ENCODE measurements at places on chromosomes 1 and 21.

DNA sequence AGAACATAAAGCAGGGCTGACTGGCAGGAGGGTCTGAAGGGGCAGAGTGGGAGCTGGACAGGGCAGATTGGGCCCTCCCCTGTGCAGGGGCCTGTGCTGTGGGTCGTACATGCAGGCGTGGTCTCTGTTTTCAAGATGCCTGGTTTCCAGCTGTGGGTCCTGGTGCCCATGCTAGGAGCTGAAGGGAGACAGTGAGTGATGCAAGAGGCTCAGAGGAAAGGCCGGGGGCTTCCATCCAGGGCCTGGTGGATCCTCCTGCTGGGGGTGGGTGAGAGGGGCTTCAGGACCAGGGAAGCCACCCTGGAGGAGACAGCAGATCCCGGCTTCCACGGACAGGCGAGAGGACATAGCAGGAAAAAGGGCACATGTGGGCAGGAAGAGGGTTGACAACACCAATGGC lies 349.0 kb upstream of the VAMP3 start:
- DNase-seq = no peak

DNA sequence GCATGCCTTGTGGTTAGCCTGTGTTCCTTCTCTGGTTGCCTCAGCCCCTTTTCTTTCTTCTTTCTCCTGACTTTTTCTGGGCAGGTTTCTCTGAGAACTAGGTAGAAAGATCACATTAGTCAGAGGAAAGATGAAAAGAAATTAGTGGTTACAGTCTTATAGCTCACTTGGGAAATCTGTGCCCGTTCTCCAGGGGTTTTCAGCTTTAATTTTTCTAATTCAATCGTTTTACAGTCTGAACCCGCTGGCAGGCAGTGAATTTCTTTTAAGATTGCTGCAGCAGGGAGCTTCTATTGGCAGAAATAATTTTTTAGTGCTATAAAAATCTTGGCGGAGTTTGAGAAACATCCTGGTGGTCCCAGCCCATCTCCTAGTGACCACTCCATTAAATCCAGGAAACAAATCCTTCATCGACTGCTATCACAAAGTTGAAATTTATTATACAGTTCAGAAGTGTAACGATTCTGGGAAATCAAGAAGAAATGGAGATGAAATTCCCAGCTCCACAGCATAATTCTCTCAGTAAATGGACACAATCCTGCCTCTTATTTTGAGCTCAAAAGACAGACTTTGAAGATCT lies 113.1 kb downstream of the PCP4 start:
- no peak for DNase-seq

- DNase-seq = no peak
Measured at GRCh38 chr1:166136699-166137401, 30.0 kb downstream of the FAM78B start.

- DNase-seq = no peak
Measured at GRCh38 chr21:43935711-43936110, 70.7 kb downstream of the AGPAT3 start.

DNA sequence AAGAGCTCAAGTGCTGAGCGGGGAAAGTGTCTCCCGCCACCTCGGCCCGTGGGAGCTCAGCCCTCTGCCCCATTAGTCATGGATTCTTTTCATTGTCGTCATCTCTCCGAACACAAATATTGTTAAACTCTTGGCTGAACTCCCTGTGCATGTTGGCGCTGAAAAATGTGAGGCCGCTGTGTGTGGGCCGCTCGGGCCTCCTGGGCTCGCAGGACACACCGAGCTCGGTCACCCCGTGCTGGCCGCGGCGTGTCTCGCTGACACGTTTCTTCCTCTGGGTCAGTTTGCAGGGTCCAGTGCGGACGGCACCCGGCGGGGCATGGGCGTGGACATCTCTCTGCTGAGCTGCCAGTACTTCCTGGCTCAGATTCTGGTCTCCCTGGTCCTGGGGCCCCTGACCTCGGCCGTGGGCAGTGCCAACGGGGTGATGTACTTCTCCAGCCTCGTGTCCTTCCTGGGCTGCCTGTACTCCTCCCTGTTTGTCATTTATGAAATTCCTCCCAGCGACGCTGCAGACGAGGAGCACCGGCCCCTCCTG lies 25.6 kb downstream of the SLC45A1 start:
- no peak for DNase-seq

- DNase-seq = no peak
Measured at GRCh38 chr1:39178541-39179431, 25.7 kb upstream of the MACF1 start.

GRCh38 chr1:147109041-147109440 lies 63.2 kb downstream of the PRKAB2 start:
- no peak for DNase-seq

DNA sequence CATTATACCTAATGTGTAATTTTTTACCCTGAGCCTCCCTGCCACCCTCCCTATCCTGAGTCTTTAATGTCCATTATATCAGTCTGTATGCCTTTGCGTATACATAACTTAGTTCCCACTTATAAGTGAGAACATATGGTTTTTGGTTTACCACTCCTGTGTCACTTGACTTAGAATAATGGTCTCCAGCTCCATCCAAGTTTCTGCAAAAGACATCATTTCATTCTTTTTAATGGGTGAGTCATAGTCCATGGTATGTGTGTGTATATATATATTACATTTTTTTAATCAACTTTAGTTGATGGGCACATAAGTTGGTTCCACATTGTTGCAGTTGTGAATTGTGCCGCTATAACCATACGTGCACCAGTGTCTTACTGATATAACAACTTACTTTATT lies 477.1 kb upstream of the NEGR1 start:
- DNase-seq = no peak

DNA sequence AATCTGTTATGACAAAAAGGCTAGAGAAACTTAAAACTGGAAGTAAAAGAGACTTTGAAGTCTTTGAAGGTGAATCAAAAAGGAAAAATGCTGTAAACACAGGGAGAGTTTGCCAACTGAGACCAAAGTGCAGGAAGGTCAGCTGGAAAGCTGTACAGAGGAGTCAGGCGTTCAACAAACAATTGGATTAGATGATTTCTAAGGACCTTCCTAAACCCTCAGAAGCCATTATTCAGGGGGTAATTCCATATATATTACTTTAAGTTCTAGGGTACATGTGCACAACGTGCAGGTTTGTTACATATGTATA lies 156.8 kb downstream of the ZBTB18 start:
- no peak for DNase-seq

DNA sequence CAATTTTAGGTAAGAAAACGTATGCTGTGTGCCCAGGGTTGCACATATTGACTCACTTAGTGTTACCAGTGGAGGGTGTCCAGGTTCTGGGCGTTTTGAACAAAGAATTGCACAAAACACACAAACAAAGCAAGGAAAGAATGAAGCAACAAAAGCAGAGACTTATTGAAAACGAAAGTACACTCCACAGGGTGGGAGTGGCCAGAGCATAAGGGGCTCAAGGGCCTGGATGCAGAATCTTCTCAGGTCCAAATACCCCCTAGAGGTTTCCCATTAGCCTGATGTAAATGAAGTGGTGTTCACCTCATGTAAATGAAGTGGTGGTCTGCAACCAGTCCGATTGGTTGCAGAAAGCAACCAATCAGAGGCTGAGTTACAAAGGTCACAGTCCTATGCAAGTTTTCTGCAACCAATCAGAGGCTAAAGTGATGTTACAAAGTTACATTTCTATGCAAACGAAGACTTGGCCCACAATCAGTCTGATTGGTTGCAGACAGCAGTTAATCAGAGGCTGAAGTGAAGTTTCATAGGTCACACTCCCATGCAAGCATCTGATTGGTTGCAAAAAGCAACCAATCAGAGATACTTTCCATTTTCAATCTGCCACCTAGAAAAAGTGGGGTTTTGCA lies 228.3 kb downstream of the ST6GALNAC3 start:
- no peak for DNase-seq

GRCh38 chr1:20935717-20936116 lies 148.6 kb upstream of the HP1BP3 start:
- no peak for DNase-seq

Measured in activated CD8-positive, alpha-beta memory T cell treated with anti-CD3 and anti-CD28 coated beads for 48 hours (primary cell).